ENCODE measurements at places on chromosomes 16 and 17.
A peak's percentile ranks its signal among the peaks of the same experiment; 100 is the strongest.

DNA sequence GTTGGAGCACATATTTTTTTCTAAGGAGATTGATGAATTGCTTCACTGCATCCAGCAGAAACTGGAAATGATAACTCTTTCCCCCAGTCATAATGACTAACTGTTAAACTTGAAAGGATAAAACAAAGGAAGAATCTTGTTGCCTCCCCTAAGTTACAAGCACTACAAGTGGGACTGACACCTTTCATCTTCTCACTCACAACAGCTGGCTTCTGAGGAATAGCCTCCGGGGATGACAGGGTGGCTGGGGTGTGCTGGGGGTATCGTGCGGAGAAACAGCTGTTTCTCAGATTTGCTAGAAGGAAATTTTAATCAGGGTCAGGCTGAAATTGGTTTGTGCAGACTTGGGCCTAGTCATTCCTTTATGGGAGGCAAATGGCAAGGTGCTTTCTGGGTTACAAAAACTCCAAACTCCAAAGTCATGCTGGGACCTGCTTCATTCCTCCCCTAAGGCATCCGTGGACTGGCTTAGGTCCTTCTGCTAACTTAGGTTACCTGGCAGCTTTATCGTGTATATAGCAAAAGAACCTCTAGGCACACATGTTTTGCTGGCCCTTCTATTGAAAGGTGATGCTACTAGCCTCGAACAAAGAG, 557.2 kb downstream of the TOX3 start:
- no peak for DNase-seq

DNA sequence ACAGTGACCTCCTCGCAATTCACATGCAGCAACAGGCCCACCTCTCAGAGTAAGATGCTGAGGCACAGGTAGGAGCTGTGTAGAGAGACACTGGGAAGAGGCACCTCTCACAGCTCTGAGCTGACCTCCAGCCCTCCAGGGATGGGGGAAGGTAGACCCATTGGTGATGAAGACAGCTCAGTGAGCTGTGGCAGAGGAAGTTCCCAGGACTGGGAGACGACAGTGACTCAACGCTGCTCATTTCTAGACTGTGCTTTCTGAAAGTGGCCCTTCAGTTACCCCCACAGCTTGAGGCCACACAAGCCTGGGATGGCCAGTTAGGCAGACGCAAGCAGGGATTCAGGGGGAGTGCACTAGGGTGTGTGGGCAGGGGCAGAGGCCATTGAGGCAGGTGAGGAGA, 2073.2 kb downstream of the TP53TG3F start:
- DNase-seq, result no peak

- no peak for DNase-seq
Measured at GRCh38 chr17:15264542-15264941, 584 bp downstream of the PMP22 start.

- no peak for DNase-seq
Measured at GRCh38 chr17:74639704-74640151, 16.2 kb upstream of the CD300E start.

DNA sequence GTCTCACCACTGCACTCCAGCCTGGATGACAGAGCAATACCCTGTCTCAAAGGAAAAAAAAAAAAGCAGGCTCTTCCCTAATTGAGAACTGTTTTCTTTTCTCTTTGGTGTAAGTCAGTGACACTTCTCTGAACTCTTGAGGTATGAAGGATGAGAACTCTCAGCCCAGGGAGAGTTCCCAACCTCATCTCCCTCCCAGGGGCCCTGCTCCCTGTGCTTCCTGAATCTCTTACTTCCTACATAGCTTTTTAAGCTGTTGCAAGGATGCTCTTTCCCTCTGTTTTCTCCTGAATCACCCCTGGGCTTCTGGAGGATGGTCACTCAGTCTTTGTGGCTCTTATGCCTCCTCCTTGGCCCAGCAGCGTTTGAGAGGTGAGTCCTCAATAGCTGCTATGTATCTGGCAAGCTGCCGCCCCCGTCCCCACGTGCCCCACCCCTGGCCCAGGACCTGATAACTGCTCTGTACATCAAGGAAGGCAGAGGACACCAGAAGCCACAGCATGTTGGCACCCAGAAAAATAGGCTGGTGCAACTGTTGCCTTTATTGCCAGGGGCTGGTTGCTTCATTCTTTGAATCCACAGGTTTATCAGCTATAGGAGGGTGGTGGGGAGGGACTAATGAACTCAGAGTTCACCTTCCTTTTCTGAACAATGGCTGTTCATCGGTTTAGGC, 24.0 kb downstream of the IGF2BP1 start:
- peak; percentile 42 for DNase-seq

DNA sequence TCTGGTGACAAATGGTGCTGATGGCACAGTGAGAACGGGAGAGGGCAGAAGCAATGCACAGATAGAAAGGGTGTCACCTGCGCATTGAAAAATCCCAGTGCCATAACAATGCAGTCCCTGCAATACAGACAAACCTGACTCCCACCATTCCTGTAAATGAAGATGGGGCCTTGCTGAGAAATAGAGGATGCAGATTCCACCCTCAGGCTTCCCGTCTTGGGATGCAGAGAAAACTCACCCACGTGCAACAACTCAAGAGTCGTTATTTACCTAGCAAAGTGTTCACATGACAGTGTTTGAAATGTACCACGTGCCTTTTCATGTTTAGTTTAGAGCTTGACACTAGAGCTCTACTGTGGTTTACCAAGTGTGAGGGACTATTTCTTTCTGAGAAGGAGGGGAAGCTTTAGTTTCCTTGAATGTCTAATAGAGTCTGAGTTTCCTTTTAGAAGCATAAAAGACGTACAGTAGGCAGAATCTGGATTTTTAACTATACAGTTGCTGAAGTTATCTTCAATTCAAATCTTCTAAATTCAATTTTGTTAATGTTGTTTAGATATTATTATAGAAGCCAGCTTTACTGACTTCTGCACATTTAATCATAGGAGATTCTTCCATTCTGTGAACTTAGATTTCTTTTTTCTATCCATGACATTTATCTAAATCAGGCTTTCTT, 35.6 kb downstream of the WWOX start:
- no peak for DNase-seq

- no peak for DNase-seq
Measured at GRCh38 chr16:46709469-46710005, 20.1 kb downstream of the ORC6 start.

- DNase-seq, result peak; percentile 23
Measured at GRCh38 chr16:1379304-1380076, 27.8 kb downstream of the GNPTG start.

- DNase-seq, result peak; percentile 79
Measured at GRCh38 chr17:69492410-69493071, 78.0 kb downstream of the MAP2K6 start.

- peak; percentile 72 for DNase-seq
Measured at GRCh38 chr17:21098934-21099689, 27.7 kb upstream of the DHRS7B start.

DNA sequence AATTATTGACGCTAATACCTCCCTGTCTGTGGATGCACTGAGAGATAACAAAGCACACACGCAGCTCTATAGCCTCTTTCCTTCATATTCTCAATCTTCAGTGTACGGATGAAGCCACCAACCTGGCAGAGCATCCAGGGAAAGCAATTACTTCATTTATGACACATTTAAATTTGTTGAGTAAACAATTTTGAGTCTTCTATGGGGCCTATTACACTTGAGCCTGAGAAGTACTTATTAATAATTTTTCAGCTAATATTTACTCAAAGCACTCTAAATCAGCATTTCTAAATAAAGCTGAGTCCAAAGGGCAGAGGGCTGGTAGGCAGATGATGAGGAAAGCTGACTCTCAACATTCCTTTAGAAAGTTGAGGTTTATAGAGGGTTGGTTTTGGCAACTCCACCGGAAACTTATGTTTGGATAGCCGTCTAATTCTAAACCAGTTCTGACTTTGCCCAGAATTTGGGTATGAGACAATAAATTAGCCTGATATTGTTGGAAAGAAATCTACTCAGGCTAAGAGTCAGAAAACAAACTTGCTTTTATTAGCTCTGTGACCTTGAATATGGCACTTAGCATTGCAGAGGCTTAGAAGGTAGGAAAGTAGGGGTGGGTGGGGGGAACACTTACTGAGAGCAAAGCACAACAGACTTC, 643.5 kb downstream of the CDH11 start:
- peak; percentile 81 for DNase-seq

Measured in brain microvascular endothelial cell (primary cell).